ENCODE measurements at places on chromosomes 2 and 18. TPM values are rescaled to one million over a fixed set of nuclear protein-coding genes. Genes with fewer than 3 reads are reported as not detected.

Gene C18orf63
- not detected for total RNA-seq

Gene KCNJ13
- total RNA-seq: not detected

Gene USP34
- 58.5 TPM for total RNA-seq

Gene SERPINB13
- 281 TPM for total RNA-seq

Gene WIPF1
- 3.1 TPM for total RNA-seq

Gene GPBAR1
- total RNA-seq: not detected

Gene SP9
- total RNA-seq: not detected

Gene ACTG2
- 40.8 TPM for total RNA-seq

Gene GALR1
- total RNA-seq: not detected

All from esophagus mucosa (tissue), 1 donor.